Cardiac fibroblast (primary cell): ENCODE measurements at places on chromosomes 3 and 15.
A peak's percentile ranks its signal among the peaks of the same experiment; 100 is the strongest.

GRCh38 chr15:57031605-57032004 is 113.2 kb downstream of the TCF12 start:
- DNase-seq: peak; percentile 69

GRCh38 chr15:64026591-64026990 is 19.7 kb downstream of the DAPK2 start:
- DNase-seq: no peak

DNA sequence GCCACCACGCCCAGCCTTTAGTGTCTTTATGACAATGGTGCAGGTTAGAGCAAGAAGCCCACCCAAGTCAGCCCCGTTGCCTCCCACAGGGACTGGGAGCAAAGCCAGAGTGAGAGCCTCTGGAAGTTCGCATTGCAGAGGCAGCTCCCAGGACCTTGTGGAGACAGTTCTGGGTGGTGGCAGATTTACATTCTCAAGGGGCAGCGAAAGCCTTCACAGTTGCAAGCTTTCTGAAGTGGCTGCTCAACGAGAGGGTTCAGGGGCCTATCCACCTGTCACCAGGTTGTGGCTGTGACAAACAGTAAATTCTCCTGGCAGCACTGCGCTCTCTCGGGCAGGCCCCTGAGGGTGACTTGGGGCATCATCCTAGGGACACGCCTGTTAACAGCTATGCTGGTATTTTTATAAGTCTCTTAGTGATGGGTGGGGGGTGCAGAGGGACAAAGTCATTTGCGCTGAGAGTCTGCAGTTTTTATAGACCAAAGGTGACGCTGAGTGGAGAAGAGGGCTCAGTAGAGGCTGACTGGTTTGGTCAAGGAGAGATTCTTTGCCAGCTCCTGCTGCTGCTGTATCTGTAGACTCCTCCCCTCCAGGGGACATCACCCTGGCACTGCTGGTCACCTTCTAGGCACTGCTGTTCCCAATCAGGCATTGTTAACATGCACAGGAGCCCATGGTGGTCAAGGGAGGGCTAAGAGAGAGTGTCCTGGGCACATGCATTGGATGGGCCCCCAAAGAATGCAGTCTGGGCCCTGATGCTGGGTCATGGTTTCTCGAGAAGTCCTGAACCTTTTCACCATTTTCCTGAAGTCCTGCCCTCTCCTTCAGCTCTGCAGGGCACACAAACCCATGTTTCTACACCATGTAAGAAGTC is 57.5 kb upstream of the KLF13 start:
- no peak for DNase-seq

DNA sequence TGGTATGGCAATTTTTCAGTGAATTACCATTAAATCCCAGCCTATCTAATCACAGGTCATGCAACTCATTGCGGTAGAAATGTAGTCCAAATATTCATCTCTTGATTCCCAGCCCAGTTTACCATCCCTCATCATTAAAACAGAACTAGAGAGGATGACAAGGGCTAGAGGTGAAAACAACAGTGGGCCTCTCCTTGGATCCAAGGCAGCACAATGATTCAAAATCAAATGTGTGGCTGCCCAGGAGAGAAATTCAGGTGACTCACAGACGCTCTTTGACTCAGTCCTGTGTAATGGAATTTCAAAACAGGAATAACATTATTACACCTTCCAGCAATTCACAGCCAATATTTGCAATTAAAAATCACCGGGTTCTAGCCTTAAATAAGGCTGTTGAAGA is 246.5 kb downstream of the TBL1XR1 start:
- DNase-seq: peak; percentile 77

DNA sequence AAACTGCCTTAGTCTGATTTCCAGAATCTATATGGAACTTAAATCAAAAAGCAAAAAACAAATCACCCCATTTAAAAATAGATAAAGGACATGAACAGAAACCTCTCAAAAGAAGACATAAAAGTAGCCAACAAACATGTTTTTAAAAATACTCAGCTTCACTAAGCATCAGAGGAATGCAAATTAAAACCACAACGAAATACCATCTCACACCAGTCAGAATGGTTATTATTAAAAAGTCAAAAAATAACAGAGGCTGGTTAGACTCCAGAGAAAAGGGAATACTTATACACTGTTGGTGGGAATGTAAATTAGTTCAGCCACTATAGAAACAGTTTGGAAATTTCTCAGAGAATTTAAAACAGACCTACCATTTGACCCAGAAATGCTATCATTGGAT is 367.9 kb downstream of the ZIC4 start:
- no peak for DNase-seq

DNA sequence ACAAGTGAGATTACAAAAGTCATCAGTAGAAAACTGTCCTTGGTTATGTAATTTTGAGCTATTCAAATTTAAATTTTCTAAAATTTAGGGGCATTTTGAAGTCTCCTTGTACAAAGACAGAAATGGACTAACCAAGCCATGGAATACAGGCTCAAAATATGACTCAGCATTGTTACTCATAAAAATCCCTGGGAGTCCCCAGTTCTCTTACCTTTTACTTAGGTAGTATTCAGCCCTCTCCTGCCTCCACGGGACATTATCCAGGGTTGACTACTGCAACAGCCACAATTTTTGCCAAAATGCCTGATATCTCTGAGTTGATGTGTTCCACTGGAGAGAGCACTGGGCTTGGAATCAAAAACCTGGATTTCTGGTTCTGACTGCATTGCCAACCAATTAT is 25.0 kb downstream of the CLDN18 start:
- no peak for DNase-seq

GRCh38 chr15:78408961-78409360 is 29.1 kb upstream of the IREB2 start:
- no peak for DNase-seq

DNA sequence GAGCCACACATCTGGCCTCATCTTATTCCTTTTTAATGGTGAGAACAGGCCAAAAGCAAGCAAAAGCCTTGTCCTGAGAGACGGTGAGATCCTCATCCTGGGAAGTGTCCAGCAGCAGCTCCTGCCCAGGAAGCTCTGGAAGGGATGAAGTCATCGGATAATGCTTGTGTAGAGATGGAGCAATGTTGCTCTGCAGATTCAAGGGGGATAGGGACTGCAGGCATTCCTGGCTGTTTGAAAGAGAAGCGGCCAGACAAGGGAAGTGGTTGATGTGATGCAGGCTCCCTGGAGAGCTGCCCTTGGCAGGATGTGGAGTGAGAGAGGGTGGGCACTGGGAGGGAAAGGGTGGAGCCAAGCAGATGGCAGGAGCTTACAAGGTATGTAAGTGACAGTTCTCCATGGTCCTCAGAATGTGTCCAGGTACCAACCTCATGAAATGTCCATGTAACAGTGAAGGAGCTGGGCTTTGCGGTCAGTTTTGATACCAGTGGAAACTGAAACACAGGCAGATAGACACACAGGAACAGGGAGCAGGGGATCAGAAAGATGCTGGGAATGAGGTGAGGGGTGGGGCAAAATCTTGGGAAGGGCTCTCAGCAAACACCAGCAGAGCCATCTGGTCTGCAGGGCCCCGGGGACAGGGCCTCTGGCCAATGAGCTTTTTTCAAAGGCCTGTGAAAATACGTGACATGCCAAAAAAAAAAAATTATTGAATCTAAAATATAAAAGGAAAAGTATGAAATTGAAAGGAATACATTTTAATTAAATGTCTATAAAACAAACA is 32.2 kb upstream of the LACTB start:
- peak; percentile 93 for DNase-seq

GRCh38 chr3:169105561-169105960 is 558.0 kb downstream of the MECOM start:
- no peak for DNase-seq

- peak; percentile 44 for DNase-seq
Observed at GRCh38 chr3:169668072-169668956, 4.8 kb upstream of the MECOM start.

DNA sequence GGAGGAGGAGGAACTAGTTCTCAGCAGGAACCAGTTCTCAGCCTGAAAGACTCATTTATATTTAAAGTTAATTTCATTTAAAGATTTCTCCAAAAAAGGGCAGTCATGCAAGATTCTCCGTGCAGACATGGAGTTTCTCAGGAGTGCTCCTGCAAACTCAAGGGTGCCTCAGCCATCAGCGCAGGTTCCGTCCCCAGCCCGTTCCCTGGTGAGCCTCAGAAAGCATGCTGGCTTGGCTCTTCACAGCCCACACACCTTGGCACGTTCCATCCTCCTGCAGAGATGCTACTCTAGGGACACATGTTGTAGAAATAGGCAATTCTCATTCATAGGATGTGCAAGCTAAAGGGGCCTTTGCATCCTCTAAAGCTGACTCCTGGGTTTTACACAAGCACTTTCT is 123.0 kb downstream of the LIPC start:
- DNase-seq: no peak

DNA sequence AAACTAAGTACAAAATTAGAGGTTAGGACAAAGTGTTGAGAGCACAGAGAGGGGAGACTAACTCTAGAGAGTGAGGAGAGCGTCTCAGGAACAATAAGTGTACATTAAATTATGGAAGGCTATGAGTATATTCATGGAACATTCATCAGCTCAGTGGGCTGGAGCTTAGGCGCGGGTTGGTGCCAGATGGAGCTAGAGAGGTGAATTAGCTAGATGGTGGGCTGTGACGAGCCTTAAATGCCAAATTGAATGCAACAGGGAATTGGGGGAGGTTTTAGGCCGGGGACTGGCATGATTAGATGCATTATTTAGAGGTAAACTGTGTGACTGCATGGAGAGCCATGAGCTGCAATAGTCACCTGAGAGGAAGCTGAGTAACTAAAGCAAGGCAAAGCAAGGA is 97.1 kb downstream of the TMEM108 start:
- DNase-seq: no peak

DNA sequence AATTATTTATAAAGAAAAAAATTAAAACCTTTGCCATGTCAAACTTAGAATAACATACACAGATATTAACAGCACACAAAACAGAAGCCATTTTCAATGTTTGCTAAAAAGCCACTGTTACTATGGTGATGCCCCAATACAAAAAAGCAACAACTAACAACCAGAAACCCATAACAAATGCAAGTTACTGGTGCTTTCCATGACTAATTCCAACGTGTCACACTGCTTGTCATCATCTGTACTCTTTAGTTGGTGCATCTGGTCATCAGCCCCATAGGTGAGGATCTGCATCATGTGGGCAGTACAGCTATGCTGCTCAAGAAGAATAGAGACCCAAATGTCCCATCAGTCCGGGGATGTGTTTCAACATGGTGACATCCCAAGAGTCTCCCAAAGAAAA is 52.8 kb downstream of the ATP8B4 start:
- peak; percentile 57 for DNase-seq

- peak; percentile 45 for DNase-seq
Observed at GRCh38 chr15:20356444-20356910, 185.1 kb downstream of the GOLGA6L6 start.

DNA sequence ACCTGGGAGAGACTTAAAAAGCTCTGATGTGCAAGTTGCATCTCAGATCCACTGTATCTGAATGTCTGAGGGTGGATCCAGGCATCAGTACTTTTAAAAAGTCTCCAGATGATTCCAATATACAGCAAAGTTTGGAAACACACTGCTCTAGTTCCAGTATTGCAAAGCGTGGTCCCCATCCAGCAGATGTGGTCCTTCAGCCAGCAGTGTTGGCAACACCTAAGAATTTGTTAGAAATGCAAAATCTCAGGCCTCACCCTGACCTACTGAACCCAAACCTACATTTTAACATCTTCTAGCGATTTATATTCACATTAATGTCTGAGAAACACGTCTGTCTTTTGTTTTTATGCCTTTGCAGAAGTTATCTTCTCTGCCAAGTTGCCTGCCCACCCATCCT is 32.2 kb upstream of the SGO1 start:
- DNase-seq: no peak

- DNase-seq: no peak
Observed at GRCh38 chr15:98187549-98187948, 227.0 kb downstream of the ARRDC4 start.

DNA sequence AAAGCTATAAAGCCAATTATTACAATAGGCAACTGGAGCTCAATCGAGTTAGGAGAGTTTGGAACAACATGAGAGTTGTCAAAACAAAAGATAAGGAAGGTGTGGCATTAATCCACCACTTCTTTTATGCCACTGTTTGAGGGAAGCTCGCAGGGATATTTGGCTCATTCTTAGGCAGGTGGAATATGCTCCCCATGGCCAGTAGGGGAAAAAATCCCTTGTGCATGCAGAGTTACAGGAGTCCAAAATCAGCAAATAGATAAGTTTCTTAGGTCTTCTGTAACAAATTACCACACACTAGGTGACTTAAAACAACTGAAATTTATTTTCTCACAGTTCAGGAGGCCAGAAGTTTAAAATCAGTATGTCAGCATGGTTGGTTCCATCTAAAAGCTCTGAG is 135.4 kb upstream of the SYNPR start:
- DNase-seq: no peak

GRCh38 chr3:66492071-66492470 is 8.8 kb downstream of the LRIG1 start:
- no peak for DNase-seq

DNA sequence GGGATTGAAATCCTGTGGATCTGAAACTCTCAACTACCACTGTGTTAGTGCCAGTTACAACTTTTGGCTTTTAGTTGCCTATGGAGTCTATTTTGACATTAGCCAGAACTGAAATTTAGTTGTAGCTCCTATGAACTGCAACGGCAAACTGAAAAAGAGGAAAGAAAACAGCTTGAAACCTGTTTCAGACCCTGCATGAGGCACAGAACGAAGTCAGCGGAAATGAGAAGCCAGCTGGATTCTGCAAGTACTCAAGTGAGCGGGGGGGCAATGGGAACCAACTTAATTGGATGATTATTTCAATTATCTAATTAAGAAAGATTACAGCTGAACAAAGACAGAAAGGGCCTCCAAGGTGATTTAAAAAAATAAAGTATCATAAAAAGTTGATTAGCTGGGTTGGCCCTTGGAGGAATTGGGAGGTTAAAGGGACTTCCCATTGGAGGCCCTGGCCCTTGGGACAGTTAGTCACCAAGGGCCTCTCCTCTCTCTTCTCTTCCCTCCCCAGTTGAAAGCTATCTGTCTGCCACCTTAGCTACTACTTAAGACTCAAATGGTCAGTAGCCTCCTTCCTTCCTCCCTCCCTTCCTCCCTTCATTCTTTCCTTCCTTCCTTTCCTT is 352.1 kb downstream of the SHQ1 start:
- DNase-seq: no peak

DNA sequence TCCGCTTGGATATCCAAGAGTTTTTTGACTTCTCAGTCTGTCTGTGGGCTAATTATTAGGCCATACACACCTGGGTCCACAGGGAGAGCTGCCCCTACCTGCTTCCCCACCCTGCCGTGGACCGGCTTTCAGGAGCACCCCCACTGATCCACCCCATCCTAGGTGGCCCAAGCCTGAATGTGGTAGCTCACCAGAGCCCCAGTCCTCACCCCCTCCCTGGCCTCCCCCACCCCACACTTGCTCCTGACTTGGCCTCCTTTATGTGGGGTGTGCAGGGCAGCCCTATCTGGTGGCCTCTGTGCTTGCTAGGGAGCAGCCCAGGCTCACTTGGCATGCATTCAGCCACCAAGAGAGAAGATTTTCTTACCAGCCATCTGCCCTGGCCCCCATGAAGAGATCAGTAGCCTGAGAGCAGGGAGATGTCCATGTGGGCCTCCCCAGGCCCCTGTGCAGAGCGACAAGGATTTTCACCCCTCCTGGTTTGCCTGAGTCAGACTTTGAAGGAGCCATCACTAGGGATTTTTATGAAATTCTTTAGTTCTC is 11.2 kb downstream of the LRRK1 start:
- DNase-seq: no peak

GRCh38 chr3:59017617-59017984 is 32.2 kb downstream of the CFAP20DC start:
- no peak for DNase-seq
